ENCODE measurements at places on chromosomes 2 and 18.

- DNase-seq = no peak
These were observed 33.1 kb downstream of the MARCO start for GRCh38 chr2:118975133-118975532.

- DNase-seq = no peak
These were observed 108.3 kb upstream of the NCKAP5 start for GRCh38 chr2:133676392-133677130.

- no peak for DNase-seq
These were observed 468.9 kb upstream of the HS6ST1 start for GRCh38 chr2:128787616-128788015.

DNA sequence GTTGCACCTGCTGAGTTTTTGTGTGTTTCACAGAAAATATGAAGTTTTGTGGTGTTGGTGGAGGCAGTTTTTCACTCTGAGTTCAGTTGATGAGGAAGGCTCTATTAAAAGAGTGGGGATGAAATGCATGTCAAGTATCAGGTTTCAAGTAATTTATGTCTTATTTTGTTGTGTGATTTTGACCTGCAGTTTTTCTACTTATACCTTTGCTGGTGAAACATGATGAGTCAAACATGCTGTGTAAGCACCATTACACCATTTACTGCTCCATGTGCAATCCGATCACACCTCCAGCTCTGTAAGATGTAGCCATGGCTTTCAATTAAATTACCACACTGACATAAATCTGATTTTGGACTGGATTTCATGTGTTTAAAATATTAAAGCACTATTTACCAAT is 174.5 kb upstream of the ZEB2 start:
- DNase-seq = no peak

- DNase-seq = peak; percentile 17
These were observed 270.8 kb downstream of the NYAP2 start for GRCh38 chr2:225670111-225670974.

- no peak for DNase-seq
These were observed 30.0 kb upstream of the BARD1 start for GRCh38 chr2:214839464-214839863.

- no peak for DNase-seq
These were observed 375.0 kb downstream of the RNF144A start for GRCh38 chr2:7292154-7292691.

- DNase-seq = no peak
These were observed 167.7 kb upstream of the SERPINE2 start for GRCh38 chr2:224206816-224207215.

DNA sequence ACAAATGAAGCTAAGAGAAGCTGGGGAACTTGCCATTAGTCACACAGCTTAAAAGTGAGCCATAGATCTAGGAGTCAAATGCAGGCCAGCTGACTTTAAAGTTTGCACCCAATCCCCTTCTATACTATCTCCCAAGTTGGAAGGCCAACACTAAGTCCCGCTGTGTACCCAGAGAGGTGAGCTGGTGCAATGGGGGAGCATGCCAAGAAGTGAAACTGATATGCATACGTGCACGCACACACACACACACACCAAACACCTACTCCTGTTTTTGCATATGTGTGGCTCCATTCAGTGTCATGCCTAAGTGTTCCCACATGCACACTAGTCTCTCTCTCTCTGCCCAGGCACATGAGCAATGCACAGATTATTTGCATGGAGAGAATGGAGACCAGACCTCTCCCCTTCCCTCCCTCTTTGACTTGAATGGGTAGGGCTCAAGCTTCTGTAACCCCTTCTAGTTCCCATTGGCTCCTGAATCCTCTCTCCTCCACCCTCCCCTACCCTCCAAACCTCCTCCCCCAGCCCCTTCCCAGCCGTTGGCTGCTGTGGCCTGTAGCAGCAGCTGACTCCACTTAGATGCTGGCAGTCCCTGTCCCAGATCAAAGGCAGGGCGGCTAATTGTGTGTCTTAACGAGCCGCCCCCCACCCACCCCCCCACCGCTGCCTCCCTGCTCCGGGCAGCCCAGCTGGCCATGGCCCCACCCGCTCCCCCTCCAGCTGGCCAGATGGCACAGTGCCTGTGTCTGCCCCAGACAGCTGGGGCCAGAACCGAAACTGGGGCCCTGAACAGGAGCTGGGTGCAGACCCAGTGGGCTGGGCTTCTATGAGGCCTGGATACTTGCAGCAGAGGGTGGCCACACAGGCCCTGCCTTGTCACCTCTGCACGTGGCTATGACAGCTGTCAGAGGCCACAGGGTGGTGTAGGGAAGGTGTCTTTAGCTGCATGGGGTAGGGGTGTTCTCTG is 5.6 kb downstream of the WNT10A start:
- peak; percentile 69 for DNase-seq

GRCh38 chr2:29262681-29263260 is 147.6 kb downstream of the CLIP4 start:
- DNase-seq = no peak

- DNase-seq = no peak
These were observed 28.4 kb downstream of the E2F6 start for GRCh38 chr2:11437602-11438001.

GRCh38 chr2:26449278-26450030 is 28.5 kb downstream of the OTOF start:
- no peak for DNase-seq

- DNase-seq = no peak
These were observed 200.7 kb upstream of the SMAD7 start for GRCh38 chr18:49151482-49151881.

DNA sequence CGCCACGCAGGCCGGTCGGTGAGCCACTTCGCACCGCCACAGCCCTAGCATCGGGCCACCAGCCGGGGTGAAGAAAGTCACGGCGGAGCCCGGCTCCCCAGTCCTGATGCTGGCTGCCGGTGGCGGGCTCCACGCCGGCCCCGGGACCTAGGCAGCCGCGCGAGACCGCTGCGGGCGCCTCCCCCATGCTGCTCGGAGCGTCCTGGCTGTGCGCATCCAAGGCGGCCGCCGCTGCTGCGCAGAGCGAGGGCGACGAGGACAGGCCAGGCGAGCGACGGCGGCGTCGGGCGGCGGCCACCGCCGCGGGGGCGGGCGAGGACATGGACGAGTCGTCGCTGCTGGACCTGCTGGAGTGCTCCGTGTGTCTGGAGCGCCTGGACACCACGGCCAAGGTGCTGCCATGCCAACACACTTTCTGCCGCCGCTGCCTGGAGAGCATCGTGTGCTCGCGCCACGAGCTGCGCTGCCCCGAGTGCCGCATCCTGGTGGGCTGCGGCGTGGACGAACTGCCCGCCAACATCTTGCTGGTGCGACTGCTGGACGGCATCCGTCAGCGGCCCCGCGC is 433 bp downstream of the SH3RF3 start:
- DNase-seq = no peak

- DNase-seq = peak; percentile 82
These were observed 19.5 kb downstream of the FBXO15 start for GRCh38 chr18:74128159-74128558.

GRCh38 chr2:65737452-65738011 is 305.1 kb upstream of the SPRED2 start:
- no peak for DNase-seq

- no peak for DNase-seq
These were observed 206.7 kb downstream of the TCF4 start for GRCh38 chr18:55381277-55381676.

DNA sequence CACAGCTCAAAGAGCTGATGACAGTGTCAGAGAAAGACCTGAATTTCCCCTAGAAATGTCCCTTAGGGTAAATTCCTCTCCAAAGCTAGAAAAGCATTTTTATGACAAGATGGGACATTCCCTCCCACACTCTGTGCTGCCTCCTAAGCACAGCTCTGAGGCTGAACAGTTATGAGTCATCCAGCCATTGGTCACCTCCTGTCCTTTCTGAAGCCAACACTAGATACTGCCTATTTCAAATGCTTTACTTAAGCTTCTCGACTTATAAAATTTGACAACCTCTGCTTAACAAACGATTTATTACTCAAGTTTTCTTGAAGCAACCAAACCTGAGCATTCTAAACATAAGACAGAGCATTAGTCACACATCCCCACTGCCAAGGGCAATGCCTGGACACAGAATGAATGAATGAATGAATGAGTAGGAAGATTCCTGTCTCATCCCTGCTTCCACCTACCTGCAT is 35.4 kb downstream of the B4GALT6 start:
- no peak for DNase-seq

- DNase-seq = no peak
These were observed 433.2 kb upstream of the RGPD4 start for GRCh38 chr2:107393516-107393915.

- DNase-seq = no peak
These were observed 22.0 kb downstream of the CCT7 start for GRCh38 chr2:73255907-73256617.

- no peak for DNase-seq
These were observed 157.3 kb downstream of the KLHL29 start for GRCh38 chr2:23542230-23542789.

DNA sequence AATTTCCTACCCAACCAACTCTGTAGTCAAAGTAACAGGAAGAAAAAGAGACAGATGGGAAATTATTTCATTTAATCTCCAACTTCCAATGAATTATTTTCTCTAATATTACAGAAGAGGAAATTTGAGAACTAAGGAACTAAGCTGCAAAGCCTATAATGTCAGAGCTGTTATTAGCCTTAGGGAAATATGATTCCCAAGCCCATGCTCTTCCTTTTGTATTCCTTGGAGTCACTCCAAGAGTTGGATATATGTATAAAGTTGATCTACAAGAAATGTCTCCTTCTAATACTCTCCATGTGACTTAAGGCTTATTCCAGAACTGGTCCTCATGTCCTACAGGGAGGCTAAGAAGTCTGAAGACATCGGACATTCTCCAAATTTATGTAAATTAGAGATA is 31.6 kb upstream of the VWC2L start:
- DNase-seq = no peak

GRCh38 chr2:12931186-12931844 is 214.6 kb downstream of the TRIB2 start:
- peak; percentile 38 for DNase-seq

DNA sequence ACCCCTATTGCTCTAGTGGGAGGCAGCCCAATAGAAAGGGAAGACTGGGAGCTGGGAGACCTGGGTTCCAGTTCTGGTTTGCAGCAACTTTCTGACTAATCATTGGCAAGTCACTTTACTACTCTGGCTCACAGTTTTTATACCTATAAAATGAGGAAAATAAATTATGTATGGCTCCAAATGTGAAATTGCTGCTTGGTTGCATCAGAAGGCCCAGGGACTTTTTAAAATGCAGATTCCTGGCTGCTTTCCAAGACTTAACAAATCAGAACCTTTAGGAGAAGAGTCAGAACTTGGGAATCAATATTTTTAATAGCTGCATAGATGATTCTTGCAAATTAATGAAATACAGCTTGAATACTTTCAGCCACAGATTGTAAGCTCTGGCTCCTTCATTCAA is 943.9 kb downstream of the EPHA4 start:
- no peak for DNase-seq

- no peak for DNase-seq
These were observed 430.9 kb upstream of the KCNH7 start for GRCh38 chr2:163269374-163270021.

DNA sequence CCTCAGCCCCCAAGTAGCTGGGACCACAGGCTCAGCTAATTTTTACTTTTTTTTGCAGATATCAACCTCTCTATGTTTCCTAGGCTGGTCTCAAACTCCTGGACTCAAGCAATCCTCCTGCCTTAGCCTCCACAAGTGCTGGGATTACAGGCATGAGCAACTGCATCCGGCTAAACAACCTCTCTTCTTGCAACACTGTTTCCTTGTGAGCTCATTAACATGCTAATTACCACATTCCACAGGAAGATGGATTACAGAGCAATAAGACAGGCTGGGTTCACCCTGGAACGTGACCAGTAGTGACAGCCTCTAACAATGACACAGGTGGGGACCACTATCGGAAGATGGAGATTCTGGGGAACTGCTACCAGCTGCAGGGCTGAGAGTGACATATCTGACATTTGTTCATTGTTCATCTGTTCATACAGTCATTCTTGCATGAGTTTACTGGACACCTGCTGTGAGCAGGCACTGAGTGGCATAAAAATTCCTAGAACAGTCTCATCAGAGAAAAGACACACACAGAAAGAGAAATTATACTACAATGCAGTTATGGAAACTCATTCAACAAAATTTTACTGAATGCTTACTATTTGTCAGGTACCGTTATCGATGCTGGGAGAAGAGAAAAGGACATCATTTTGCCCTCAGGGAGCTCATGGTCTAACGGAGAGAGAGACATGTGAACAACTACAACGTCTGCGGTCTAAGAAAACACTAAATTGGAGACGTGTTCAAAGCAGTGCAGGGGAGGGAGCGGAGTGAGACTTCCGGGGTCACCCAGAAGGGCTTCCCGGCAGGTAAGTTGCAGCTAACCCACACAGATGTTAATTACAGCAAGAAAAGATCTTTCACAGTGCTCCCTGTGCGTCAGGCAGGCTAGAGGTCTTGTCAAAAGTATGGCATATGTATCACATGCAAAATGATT is 37.6 kb downstream of the PROC start:
- DNase-seq = no peak

GRCh38 chr2:17959833-17960232 is 81.4 kb downstream of the KCNS3 start:
- DNase-seq = no peak

- no peak for DNase-seq
These were observed 297.1 kb upstream of the SESTD1 start for GRCh38 chr2:179561702-179562101.

DNA sequence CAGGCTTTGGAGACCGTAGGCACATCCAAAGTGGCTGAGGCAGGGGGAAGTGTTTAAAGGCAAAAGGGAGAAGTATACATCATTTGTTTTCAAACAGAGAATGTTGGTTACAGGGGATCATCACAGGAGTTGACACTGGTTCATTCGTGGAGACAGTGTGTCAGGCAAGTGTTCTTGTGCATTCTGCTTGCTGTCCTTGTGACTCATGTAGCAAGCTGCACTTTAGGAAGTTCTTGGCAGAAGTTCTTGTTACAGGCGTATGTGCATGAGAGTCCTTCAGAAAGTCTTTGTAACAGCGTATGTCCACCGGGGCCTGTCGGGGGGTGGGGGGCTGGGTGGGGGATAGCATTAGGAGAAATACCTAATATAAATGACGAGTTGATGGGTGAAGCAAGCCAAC is 36.5 kb upstream of the B4GALT6 start:
- no peak for DNase-seq

DNA sequence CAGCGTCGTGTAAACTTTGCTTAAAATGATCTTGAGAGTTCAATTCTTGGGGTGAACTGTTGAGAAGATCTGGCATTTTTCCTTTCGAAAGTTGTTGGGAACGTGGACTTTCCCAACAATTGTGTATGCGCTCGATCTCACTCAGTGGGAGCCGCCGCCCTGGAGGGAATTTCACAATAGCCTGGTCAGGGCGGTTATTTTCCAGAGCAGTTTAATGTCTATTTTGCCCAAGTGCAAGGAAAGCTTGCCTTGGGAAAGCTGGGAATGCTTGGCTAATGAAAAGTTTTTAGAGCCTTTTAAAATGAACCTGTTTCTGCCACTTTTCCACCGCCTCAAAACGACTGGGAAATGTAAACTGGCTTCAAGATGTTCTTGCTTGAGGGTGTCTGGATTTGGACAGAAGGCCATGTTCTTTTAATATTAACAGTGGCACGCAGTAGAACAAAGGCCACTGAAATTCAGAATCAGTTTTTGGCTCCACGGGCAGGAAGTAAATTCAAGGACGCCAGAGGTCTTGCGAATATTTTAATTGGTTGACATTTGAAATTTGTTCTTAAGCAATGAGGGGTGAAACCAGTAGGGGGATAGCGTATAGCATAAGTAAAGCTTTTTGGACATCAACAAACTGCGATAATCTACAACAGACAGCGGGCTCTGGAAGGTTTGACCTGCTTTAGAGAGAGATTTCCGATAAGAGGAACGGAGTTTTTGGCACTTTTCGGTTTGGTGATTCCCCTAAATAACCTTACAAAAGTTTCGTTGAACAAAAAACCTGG is 1.2 kb downstream of the CFLAR start:
- DNase-seq = peak; percentile 68

- no peak for DNase-seq
These were observed 188.0 kb downstream of the RTP5 start for GRCh38 chr2:242057379-242058040.
